CD4-positive, alpha-beta T cell (primary cell): ENCODE measurements at places on chromosomes 13 and 19.

- no peak for DNase-seq
These were observed 46.1 kb downstream of the ZDHHC20 start for GRCh38 chr13:21413013-21413412.

DNA sequence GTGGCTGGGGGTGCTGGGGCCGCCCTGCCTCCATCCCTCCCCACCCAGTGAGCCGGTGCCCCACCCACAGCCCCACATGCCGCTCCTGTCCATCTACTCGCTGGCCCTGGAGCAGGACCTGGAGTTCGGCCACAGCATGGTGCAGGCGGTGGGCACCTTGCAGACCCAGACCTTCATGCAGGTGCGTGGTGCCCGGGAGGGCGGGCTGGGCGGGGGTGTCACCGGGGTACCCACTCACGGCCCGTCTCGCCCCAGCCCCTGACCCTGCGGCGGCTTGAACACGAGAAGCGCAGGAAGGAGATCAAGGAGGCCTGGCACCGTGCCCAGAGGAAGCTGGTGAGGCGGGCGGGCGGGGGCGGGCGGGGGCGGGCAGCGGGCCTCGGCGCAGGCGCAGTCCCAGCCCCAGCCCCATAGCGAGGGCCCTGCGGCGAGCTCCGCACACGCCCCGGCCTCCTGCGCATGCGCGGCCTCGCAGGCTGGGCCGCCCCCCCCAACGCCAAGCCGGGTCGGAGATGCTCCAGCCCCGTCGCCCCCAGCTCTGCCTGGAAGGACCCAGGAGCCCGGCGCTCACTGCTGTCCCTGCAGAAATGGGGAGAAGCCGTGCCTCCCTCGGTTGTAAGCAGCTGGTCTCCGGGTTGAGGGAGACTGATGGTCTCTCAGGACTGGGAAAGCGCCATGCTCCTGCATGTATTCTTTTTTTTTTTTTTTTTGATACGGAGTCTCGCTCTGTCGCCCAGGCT is 7.7 kb downstream of the ARHGAP45 start:
- DNase-seq = peak; percentile 96

DNA sequence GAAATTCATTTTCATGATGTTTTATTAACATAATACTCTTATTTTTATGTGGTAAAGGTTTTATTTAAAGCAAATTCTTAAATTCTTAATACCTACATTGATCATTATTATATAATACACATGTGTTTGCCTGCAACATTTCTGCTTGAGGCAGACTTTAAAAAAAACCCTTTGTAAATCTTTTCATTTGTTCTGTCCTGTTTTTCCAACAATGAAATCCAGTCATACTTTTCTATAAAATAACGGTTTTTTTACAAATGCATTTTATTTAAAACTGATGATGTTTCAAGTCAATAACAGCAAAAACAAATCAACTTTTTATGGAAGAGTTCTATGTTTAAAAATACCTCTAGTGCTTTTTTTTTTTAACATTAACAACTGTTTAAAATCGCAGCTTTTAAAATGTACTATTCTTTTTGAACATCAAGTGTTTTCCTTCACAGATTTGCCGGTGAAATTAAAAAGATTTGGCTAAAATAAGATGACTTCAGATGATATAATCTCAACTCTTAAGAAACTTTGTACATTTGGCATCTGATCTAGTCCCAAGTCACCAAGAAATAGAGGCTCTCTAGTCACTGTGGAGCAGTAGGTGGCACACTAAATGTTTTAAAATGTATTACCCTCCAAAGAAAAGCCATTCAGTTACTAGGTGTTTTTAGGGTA is 5.1 kb downstream of the POU4F1 start:
- DNase-seq = no peak

DNA sequence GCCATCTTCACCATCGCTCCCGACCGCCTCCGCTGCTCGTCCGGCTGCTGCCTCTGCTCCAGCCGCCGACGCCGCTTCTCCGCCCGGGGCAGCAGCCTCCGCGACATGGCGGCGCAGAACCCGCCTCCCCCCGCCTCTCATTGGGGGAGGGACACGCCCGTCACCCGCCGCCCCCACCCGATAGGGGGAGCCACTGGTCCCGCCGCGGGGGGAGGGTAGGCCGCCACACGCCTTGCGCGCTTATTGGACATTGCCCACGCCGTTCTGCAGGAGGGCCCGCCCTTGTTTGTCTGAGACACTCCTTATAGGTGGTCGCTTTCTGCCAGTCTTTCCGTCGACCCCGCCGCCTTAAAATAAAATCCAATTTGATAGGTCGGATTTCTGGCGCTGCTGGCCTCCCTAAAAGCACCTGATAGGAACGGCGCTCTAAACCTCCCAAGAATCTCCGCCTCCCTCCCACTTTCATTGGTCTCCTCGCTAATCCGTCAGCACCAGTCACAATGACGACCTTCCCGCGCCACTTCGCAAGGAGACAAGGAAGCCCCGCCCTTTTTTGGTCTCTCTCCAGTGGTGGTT is at the start of gene HNRNPL:
Gene HNRNPL (minus strand): TSS at position 127 of the 576 bp plus-strand sequence. CDS start 20 bp downstream, at position 107.
- peak; percentile 100 for DNase-seq

- no peak for DNase-seq
These were observed 4.6 kb downstream of the TM9SF2 start for GRCh38 chr13:99505814-99506269.

GRCh38 chr19:6866741-6867151 is 20.6 kb upstream of the ADGRE1 start:
- no peak for DNase-seq

GRCh38 chr19:31749231-31749630 is 400.0 kb upstream of the TSHZ3 start:
- DNase-seq = no peak

DNA sequence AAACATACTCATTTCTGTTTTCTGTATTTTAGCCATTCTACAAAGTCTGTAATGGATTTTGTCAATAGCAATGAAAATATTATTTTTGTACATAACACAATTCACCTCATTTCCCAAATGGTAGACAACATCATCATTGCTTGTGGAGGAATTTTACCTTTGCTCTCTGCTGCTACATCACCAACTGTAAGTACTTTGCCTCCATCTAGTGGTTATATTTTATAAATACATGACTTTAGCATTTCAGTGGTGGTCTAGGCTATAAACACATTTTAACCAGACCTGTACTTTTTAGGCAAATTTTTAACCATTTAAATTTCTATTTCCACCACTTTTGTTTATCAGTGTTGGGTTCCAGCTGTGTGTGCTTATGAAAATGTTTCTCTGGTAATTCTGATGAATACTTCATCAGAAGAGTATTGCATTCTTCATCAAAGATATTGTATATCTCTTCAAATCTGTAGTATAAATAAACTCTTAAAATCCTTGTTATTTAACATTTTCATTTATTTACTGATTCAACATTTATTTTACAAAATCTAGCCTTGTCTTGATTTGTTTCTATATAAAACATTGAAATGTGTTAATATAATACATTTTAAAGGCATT is 222.4 kb downstream of the NBEA start:
- no peak for DNase-seq

- DNase-seq = no peak
These were observed 7.8 kb downstream of the LYL1 start for GRCh38 chr19:13094771-13095392.

- no peak for DNase-seq
These were observed 529 bp downstream of the LONP1 start for GRCh38 chr19:5719274-5719960.

GRCh38 chr19:52140032-52140710 is 433 bp upstream of the ZNF616 start:
- peak; percentile 98 for DNase-seq

- DNase-seq = no peak
These were observed 12.0 kb downstream of the CERS4 start for GRCh38 chr19:8221161-8221560.

GRCh38 chr13:100063333-100063732 is 25.6 kb upstream of the PCCA start:
- DNase-seq = no peak

- DNase-seq = no peak
These were observed 24.5 kb downstream of the CEACAM16 start for GRCh38 chr19:44723299-44723951.

GRCh38 chr13:47216176-47216822 is 319.4 kb upstream of the HTR2A start:
- no peak for DNase-seq

DNA sequence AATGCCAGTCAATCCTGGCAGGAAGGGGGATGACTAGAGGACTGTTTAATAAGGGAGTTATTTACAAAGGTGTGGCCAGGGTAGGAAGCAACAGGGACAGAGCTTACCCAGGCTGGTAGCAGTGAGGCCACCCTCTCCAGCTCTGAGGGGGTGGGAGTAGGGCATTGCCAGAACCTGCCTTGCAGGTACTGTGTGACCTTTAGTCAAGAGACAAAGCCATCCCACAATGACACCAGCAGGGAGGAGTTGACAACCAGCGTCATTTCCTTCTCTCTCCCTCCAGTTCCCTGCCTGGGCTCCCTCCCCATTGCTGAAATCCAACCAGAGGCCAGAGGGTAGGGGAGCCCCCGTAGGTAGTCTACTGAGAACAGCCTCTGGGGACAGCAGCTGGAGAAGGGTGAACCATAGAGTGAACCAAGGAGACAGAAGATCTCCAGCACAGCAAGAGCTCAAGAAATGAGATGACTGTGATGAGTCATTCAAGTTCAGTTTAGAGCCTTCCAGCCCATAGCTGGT is 33.3 kb upstream of the SPATA13 start:
- DNase-seq = no peak

- DNase-seq = no peak
These were observed 27.7 kb downstream of the MCF2L start for GRCh38 chr13:112996671-112997091.

DNA sequence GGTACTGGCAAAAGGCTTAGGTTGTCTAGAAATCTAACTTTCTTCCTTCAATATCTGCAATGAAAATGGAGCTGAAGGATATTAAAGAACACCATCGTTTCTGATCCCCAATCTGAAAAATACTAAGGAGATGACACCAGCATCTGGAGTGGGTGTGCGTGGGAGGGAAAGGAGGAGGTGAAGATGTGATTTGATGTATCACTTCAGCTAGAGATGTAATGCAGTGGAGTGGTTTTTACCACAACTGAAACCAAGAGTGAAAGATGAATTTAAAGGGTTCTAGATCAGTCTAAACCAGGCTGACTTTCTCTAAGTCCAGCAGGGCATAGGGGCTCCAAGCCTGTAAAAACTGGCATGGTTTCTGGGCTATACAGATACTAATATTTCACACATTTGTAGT is 148.4 kb downstream of the AKAP11 start:
- DNase-seq = no peak

DNA sequence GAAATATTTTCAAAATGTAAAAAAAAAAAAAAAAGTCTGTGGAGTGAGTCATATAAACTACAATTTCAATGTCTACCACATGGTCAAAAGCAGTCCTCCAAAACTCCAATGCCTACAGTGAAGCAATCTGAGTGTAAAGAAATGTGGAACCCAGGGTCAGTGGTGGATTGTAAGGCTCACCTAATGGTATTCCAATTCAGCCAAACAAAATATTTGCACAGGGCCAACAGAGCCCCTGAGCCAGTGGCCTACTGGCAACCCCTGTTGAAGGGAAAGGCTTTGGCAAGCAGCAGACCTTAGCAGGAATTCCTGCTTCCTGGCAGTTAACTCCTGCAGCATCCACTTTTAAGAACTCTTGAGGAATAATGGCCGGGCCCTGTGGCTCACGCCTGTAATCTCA is 3.4 kb downstream of the DNMT1 start:
- DNase-seq = no peak

- no peak for DNase-seq
These were observed 132.9 kb downstream of the SLITRK6 start for GRCh38 chr13:85666356-85666755.

- DNase-seq = peak; percentile 28
These were observed 78.9 kb downstream of the FLT1 start for GRCh38 chr13:28415994-28416421.

GRCh38 chr13:25882466-25883357 is 169.1 kb downstream of the SHISA2 start:
- no peak for DNase-seq

DNA sequence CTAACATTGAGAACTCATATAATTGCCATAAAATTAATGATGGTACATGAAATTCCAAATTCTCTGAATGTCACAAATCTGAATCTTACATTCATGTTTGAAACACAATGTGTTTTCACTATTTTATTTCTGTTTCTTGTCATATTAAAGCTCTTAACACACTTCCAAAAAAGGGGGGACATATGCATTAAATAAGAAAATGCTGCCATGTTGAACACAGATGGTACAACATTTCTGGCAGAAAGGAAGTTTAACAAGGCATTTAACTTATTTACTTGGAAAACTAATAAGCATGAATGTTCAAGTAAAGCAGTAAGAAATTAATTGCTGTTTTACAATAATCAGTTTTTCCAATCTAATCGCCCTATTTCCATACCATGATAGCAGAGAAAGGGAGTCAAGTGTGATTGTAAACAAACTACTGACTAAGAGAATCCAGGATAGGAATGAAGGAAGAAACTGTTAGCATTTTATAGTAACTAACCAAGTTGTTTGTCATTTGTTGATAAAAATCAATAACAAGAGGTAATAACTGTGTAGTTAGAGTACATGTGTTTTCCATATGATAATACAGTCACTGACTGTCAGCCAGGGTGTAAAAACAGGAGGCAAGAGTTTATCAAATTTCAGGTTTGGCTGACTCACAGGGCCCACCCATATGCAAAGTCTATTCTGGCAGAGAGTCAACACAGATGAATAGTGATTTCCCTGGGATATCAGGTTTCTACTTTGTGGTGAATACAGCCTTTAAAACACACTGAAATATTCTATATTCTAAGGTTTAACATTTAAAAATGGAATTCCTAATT is 5.7 kb upstream of the FOXO1 start:
- no peak for DNase-seq

GRCh38 chr19:46862974-46863632 is 2.3 kb downstream of the ARHGAP35 start:
- no peak for DNase-seq

DNA sequence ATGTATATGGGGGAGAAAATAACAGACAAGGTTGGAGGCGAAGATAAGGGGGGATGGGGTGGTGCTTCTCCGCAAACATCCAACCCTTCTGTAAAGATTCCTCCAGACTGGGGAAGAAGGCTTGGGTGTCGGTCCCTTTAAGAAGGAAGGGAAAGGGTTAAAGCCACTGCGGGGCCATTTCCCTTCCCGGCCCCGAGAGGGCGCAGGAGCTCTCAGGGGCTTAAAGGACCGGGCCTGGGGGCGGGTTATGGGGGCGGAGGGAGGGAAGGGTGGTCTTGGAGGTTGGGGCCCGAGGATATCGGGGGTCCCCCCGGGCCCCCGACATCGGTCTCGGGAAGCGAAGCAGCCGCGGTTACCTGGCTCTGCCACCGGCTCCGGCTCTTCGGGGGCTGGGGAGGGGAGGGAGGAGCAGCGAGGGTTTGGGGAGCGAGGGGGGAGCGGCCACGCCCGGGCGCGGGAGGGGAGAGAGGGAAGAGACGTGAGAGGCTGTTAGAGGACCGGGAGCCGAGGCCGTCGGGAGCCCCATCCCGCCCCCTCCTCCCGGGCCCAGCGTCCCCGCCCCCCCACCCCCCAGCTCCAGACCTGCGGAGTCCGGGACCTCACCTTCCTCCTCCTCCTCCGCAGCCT is 2.8 kb downstream of the TNNT1 start:
- DNase-seq = no peak

GRCh38 chr19:18333680-18334079 is 6.7 kb upstream of the PGPEP1 start:
- no peak for DNase-seq
